ENCODE measurements at places on chromosomes 12 and 14.
A peak's percentile ranks its signal among the peaks of the same experiment; 100 is the strongest.

DNA sequence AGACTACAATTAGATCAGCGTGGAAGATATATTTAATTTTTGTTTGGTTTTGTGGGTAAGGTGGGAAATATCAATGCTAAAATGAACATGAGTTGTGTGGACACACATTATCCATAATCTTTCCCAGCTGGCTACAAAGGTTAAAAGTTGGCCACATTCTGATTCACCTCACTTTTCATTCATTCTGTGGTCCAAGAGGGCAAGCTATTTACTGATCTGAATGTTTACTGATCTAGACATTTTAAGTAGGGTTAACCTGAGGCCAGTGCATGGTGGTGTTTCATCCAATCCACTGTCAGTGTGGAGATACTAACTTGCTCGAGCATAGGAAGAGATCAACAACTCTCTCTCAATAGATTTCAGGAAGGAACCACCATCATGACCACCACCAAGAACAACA lies 71.6 kb downstream of the DCAF5 start:
- DNase-seq: no peak

DNA sequence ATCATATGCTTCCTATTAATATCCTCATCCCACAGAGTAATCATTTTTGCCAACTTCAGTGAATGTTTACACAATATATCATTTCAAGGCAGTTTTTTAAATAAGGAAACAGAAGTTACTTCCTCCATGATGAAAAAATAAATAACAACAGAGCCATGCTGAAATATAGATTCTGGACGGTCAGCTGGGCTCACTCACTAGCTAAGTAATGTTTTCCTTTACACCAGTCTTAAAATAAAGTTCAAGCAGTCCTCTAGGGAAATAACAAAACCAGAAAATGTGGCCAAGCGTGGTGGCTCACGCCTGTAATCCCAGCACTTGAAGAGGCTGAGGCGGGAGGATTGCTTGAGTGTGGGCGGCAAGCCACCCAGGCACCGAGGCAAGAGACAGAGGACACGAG lies 28.7 kb downstream of the AICDA start:
- no peak for DNase-seq

DNA sequence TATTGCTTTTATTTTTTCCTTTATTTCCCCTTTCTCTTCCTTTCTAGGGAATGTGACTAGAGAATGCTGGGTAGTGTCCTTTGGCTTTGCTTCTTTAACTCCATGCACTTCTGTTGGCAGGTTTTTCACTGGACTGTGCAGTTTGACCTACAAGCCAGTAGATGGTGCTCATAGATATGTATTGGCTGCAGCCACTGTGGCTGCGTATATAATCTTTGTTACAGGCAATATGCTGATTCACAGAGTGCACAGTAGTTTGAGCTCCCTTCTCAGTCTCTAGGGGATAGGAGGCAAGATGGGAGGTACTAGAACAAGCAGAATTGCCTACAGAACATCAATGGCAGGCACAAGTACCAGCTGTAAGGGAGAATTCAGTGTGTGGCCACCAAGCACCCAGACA lies 503.5 kb downstream of the LRFN5 start:
- peak; percentile 11 for DNase-seq

GRCh38 chr12:116099652-116100432 lies 177.7 kb downstream of the MED13L start:
- no peak for DNase-seq

DNA sequence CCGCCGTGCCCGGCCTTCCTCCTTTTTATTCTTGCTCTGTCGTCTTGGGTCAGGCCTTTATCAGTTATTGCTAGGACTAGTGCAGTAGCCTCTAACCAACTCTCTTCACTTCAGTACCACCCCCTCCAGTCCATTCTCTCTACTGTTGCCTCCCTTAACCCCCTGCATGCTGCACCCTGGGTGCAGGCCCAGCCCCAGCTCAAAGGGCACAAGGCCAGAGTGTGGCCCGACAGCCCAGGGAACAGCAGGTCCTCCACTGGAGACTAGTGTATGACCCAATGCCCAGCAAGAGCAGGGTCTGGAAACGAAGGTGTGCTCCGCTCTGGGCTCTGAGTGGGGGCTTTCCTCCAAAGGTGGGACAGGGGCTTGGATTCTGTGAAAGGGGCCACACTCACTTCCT lies 30.0 kb upstream of the RFLNA start:
- DNase-seq: no peak

GRCh38 chr12:79920421-79921238 lies 14.3 kb downstream of the PPP1R12A start:
- no peak for DNase-seq

GRCh38 chr12:124832856-124833255 lies 30.8 kb downstream of the SCARB1 start:
- DNase-seq: no peak

DNA sequence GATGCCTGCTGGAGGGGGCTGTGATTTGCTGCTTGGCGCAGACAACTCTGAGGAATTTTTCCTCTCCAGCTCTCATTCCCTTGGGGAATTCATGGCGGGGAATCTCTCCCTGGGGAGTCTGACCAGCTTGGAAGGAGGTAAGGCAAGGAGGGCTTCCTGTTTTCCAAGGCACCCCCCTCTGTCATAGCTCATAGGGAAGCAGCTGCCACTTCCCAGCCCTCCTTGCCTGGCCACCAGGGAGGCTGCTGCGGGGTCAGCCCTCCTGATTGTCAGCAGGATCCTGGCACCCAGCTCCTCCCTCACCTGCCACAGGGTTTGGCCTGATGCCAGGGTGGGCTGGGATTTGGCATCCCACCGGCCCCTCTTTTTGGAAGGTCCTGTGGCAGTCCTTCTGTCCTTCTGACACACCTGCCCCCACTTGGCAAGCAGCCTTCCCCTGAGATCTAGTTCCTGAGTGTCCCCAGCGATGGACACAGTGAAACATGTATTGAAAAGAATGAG lies 74.9 kb downstream of the TSPAN9 start:
- no peak for DNase-seq

GRCh38 chr12:132619386-132620112 lies 973 bp downstream of the P2RX2 start:
- no peak for DNase-seq

GRCh38 chr12:55935738-55936151 lies 4.8 kb downstream of the DGKA start:
- DNase-seq: no peak
